ENCODE measurements at places on chromosomes 12 and 14. TPM values are rescaled to one million over a fixed set of nuclear protein-coding genes. Genes with fewer than 3 reads are reported as not detected.

DNA sequence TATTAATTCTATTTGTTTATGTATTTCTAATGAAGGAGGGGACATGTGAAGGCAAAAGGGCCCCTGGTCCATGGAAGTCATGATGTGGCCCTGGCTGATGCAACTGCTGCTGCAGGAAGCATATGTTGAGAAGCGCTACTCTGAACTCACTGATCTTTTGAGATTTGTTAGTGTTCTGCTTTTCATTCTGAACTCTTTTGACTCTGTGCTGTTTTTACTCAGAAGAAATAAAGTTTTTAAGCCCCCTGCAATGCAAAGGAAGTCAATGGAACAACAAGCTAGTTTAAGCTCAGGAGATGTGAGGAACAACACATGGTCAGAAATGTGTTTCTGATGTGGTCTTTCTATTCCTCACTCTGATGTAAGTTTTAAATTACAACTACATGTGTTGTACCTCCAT lies 88.9 kb upstream of the BTG1 start:
- no peak for DNase-seq

DNA sequence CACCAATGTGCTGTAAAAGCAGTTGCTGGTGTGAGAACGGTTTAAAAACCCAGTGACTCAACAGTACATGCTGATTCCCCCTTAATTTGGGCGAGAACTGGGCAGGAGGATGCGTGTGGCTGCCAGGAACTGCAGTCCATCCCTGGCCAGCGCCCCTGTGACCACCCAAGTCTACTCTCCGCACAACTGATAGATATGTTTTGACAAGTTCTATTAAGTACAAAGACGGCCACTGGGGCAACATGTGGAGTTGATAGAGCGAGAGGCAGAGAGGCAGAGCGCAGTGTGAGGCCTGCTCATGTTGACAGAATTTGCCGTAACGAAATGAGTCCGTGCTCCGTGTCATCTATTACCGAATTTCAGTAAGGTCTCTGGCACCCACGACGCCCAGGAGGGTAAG lies 855.0 kb downstream of the BCL11B start:
- no peak for DNase-seq

- no peak for DNase-seq
These were observed 280.0 kb downstream of the RAD51B start for GRCh38 chr14:68099495-68100045.

- no peak for DNase-seq
These were observed 4.2 kb upstream of the HRK start for GRCh38 chr12:116885491-116885890.

The KRT72 gene
- not detected for total RNA-seq

DNA sequence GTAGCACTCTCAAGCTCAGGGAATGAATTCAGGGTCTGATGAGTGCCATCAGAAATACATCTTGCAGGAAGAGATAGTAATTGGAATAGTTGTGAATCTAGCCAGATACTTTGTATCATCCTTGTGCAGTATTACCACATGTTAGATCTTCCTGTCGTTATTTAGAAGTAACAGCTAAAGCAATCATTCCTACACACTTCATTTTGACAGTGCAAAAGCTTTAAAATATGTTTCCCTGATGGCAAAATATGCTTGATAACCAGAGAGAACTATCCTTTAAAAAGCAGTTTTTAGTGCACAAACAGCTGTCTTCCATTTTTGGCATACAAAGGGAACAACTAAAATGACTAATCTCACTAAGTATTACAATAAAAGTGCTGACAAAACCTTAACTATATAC lies 149.5 kb upstream of the SLC38A2 start:
- no peak for DNase-seq

The PARPBP gene
- 33.5 TPM for total RNA-seq

- no peak for DNase-seq
These were observed 265.8 kb downstream of the EGLN3 start for GRCh38 chr14:33685026-33685425.

- DNase-seq, result no peak
These were observed 31.8 kb upstream of the CHST11 start for GRCh38 chr12:104424955-104425354.

The SIRT4 gene
- 4.1 TPM for total RNA-seq

GRCh38 chr14:96204151-96205058 lies at the start of gene BDKRB2:
BDKRB2 (plus strand) TSS chr14:96204839; CDS start chr14:96237108, 32,269 bp downstream.
- DNase-seq, result peak; percentile 94

DNA sequence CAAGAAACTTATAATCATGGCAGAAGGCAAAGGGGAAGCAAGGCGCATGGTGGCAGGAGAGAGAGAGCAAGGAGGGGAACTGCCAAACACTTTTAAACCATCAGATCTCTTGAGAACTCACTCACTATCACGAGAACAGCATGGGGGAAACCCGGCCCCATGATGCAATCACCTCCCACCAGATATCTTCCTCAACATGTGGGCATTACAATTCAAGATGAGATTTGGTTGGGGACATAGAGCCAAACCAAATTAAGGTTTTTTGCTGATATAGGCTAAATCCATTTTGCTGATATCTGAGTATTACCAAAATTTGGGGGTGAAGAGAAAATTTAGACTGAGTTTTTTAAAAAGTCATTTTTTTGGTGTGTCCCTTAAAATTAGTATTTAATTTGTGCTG lies 54.9 kb upstream of the TMX1 start:
- DNase-seq, result no peak

GRCh38 chr12:113684053-113684907 lies 212.6 kb upstream of the LHX5 start:
- peak; percentile 66 for DNase-seq

- no peak for DNase-seq
These were observed 680 bp downstream of the NECAP1 start for GRCh38 chr12:8082808-8083100.

DNA sequence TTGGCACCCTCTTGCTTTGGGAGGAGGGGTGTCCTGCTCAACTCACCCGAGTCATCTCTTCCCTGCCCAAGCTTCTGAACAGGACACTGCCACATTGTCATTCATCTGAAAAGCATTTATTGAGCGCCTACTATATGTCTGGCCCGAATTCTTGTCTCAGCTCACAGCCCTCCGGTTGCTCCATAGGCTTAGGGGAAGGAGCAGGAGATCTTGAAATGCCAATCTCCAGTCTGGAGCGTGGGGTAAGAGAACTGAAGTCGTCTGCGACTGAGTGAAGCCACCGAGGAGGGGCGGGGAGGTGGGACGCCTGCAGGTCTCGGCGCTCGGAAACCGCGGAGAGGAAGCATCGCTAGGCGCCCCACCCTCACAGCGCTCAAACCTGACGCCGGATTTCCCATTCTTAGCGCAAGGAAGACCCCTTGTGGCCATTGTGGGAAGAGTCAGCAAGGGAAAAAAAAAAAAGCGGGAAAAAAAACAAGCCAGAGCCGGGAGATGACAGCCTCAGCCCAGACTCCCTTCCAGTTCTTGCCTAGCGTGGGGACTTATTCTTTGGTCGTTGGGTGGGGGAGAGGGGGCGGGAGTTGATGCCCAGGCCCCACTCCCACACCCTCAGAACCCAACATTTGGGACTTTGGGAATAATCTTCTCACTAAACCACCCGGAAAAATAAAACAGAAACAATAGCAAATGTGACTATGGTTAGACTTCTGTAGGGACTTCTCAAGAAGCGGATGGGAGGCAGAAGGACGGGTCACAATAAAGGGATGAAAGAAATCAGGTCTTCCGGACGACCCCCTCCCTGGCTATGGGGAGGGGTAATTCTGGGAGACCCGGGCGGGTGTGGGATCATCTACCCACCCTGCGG lies 28.2 kb upstream of the SMUG1 start:
- DNase-seq, result peak; percentile 91

DNA sequence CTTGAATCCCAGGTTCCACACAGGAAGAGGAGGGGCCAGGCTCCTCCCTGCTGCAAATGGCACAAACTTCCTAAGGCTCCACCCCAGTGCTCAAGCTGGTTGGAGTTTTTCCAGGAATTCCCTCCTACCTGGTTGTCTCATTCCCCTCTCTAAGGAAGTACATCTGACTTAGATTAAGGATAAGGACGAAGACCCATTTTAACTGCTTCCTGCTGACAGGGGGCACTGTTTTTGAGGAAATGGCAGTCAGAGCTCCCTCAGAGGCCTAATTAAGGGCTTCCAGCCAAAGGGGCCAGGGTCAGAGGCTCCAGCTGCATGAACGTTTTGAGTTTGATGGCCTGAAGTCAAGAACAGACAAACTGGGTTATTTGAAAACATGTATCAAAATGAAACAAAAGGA lies 1084.7 kb downstream of the SLC6A15 start:
- no peak for DNase-seq
